HTR-8/SVneo (cell line): ENCODE measurements at places on chromosomes 13 and 19.

GRCh38 chr13:76758257-76758656, 127.9 kb downstream of the KCTD12 start:
- no peak for DNase-seq

DNA sequence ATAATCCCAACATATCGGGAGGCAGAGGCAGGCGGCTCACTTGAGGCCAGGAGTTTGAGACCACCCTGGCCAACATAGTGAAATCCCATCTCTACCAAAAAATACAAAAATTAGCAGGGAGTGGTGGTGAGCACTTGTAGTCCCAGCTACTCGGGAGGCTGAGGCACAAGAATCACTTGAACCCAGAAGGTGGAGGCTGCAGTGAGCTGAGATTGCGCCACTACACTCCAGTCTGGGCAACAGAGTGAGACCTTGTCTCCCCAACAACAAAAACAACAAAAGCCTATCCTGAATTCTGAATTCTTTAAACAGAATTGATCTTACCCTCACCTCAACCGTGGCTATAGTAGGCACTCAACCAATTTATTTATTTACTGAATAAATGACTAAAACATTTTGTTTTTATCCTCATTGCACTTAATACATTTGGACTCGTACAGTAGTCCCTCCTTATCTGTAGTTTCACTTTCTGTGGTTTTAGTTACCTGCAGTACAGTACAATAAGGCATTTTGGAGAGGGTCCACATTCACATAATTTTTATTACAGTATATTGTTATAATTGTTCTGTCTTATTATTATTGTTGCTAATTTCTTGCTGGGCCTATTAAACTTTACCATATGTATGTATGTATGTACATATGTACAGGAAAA, 98.8 kb downstream of the TBC1D4 start:
- no peak for DNase-seq

DNA sequence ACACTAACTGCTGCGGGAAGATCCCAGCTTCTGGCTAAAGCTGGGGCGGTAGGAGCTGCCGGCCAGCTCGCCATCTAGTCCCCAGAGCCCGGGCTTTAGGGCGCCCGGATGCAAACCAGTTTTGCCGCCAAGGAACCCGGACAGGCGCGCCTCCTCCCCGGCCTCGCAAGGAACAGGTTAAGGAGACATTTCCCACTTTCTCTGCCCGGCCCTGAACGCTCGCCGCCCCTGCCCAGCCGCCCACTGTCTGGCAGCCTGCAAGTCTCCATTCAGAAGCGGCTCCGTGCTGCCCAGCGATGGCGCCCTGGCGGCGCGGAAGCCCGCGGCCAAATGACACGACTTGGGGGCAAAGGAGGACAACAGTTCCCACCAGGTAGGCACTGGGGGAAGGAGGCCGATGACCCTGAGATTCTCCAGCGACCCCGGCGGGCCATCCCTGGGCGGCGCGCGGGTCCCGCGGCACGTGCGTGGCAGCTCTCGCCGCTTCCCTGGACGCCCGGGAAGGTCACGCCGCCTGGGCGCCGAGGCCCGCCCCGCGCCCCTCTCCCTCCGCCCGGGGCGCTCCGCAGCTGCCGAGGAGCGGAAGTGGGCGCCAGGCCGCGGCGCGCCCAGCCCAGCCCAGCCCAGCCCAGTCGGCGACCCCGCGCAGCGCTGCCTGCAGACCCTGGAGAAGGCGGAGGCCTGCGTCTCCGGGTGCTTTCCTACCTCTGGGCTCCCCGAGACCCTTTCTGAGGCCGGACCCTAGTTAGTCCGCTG, 42.2 kb upstream of the HNRNPA1L2 start:
- no peak for DNase-seq

DNA sequence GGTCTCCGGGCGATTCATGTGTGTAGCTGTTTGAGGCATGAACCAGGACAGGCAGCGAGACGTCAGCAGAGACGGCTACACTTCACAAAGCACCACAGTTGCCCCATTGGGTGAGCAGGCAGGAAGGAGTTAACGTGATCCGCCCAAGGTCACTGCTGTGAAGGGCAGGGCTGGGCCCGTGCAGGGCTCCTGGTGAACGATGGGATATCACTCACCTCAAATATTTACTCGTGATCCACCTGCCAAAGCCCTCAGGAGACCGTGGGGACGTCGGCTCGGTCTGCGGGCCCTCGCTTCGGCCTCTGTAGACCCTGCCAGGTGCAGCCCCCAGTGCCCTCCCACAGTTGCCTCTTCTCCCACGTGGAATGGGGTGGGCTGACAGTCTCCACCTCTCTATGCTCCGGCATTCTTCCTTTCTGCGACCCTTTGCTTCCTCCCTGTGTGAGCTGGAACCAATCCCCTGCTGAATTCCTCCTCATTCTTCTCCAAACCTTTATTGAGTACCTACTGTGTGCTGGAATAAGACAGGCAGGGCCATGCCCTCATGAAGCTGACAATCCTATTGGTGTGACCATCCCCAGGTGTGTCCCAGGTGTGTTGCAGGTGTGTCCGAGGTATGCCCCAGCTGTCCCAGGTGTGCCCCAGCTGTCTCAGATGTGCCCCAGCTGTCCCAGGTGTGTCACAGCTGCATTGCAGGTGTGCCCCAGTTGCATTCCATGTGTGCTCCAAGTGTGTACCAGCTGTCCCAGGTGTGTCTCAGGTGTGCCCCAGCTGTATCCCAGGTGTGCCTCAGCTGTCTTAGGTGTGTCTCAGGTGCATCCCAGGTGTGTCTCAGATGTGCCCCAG, 2.0 kb upstream of the GRK1 start:
- no peak for DNase-seq

GRCh38 chr13:72221276-72221962, 354.4 kb upstream of the DACH1 start:
- peak; percentile 1 for DNase-seq

DNA sequence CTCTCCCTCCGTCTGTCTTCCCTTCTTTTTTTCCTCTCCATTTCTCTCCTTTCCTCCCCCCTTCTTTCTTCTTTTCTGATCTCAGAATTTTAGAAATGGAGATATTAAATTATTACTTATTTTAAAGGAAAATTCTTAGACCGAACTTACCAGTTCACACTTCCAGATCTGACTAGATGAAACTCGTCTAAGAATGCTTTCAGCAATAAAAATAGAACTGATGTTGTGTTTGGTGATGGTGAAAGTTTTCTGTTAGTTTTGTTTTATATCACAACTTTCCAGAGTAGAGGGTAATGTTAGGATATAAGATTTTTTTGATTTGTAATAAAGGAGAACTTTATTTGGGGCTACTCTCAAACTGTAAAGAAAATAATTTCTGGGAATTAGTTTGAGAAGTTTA, 29.9 kb downstream of the UCHL3 start:
- DNase-seq = no peak

GRCh38 chr13:106527445-106527801, 8.0 kb downstream of the EFNB2 start:
- DNase-seq = no peak

DNA sequence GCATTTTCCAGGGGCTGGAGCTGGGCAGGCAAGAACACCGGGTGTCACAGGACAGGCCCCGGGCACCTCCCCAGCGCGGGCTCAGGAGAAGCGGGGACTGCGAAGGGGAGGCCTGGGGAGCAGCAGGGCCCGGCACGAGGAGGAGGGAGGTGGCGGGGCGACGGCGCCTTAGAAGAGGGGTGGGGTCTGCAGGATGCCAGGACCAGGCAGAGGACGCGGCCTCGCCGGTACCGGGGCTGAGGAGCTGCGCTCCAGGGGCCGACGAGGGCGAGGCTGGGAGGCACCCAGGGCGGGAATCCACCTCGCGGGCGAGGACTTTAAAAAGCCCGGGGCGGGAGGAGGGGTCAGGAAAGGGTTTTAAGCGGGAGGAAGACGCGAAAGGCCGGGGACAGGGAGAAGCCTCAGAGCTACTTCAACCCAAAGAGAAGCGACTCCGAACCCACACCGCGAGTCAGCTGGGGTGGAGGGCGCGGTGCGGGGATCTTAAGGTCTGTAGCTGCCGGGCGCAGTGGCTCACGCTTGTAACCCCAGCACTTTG, 665 bp downstream of the ZNF347 start:
- DNase-seq = no peak

- peak; percentile 2 for DNase-seq
Observed at GRCh38 chr13:78160793-78161192, 242.2 kb upstream of the EDNRB start.

GRCh38 chr13:29593605-29594297, 1.7 kb downstream of the SLC7A1 start:
- no peak for DNase-seq

GRCh38 chr13:25319771-25320170, 18.3 kb downstream of the NUP58 start:
- DNase-seq = no peak

GRCh38 chr13:63305641-63306133, 1890.0 kb upstream of the PCDH20 start:
- DNase-seq = no peak

GRCh38 chr19:49570138-49570856, 10.1 kb downstream of the NOSIP start:
- DNase-seq = peak; percentile 84

DNA sequence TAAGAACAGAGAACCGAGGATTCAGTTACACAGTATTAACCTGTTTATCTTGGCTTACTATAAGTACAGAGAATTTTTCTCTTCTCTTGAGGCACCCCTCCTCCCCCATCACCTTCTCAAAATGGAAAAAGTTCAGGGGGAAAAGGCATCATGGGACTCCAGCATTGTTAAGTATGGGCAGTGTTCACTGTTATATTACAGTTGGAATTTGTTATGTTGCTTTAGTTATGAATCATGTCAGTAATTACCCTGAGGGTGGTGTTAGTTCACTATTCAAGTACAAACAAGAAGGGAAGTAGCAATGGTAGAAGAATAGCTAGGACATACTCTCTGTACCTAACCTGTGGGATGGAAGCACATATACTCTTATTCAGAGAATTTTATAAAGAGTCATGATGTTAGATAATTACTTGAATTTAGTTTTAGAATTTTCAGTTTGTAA, 12.0 kb downstream of the LPAR6 start:
- peak; percentile 10 for DNase-seq

- peak; percentile 32 for DNase-seq
Observed at GRCh38 chr13:27406178-27406939, 18.1 kb upstream of the GTF3A start.

GRCh38 chr13:111926501-111927180, 140.3 kb upstream of the SOX1 start:
- DNase-seq = no peak

- DNase-seq = peak; percentile 93
Observed at GRCh38 chr19:38229585-38230073, 5.6 kb upstream of the DPF1 start.

DNA sequence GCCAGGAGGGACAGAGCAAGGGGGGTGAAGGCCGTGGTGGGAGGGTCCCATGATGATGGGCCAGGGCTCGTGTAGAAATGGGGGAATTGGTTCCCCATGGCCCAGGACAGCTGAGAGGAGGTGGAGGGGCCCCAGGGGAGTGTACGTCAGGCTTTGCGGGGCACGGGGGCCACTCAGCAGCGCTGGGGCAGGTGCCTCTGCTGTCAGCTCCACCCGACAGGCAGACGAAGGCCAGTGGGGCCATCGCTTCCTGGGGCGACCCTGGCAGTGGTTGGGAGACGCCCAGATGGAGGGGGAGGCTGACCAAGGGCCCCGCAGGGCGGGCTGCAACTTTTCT, 1.9 kb upstream of the TEKTIP1 start:
- DNase-seq = no peak

DNA sequence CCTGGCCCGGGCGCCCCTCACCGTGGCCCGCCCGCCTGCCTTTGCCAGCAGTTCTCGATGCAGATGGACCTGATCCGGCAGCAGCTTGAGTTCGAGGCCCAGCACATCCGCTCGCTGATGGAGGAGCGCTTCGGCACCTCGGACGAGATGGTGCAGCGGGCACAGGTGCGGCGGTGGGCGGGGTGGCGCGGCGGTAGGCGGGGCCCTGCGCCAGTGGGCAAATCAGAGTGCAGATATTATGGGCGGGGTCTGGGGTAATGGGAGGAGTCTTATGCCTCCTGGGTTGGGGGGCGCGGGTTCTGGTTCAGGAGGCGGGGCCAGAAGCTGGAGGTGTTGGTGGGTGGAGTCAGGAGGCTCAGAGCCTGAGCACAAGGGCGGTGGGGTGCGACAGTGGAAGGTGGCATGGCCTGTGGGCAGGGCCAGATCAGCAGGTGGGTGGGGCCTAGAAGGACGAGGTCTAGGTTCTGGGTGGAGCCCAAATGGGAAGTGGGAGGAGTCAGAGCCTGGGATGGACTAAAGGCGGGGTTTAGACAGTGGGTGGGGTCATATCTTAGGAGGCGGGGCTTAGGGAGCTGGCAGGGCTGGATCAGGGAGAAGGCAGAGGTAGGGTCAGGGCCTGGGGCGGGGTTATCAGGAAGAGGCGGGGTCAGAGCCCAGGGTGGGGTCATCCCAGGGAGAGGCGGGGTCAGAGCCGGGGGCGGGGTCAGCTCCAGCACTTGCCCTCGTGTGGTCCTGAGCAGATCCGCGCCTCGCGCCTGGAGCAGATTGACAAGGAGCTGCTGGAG, 5.6 kb downstream of the APC2 start:
- no peak for DNase-seq

- no peak for DNase-seq
Observed at GRCh38 chr19:45290381-45290931, 32.2 kb downstream of the CKM start.

GRCh38 chr19:18205200-18205892, 1.5 kb upstream of the RAB3A start:
- peak; percentile 60 for DNase-seq

DNA sequence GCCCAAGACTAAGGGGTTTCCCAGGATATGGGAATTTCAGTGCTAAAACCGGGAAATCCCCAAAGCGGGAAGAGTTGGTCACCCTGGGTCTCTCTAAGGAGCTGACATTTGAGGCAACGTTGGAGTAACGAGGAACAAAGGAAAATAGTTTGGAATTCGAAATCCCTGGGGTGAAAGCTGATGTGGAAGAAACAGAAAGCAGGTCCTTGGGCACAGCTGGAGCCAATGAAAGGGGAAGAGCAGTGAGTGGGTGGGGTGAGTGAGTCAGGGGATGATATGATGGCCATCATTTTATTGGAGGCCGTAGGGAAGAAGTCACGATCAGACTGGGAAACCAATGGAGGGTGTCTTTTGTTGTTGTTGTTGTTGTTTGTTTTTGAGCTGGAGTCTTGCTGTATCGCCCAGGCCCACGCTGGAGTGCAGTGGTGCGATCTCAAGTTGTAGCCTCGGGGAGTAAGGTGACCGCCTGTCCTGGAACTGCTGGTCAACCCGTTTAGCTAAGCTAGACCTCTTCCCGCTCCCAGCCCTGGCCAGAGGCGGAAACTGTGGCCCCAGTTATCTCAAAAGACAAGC, 3.4 kb upstream of the RFX2 start:
- DNase-seq = no peak

- no peak for DNase-seq
Observed at GRCh38 chr13:102227741-102228140, 174.1 kb downstream of the FGF14 start.

DNA sequence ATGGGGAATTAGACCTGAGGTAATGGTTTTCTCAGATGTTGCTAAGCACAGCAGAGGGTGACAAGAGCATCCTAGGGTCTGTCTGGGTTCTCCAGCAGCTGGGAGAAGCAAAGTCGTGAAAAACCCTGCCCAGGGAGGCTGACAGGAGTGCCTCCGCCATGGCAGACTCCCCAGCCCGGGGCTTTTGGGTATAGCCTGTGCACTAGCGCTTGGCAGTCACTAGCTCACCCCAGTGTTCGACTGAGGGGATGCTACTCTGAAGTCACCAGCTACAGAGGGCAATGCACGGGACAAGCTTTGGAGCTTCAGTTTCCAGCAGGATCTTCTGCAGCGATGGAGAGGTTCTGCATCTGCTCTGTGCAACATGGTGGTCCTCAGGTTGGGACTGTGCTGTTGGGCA, 87.5 kb downstream of the ING1 start:
- peak; percentile 38 for DNase-seq

- no peak for DNase-seq
Observed at GRCh38 chr13:93859716-93860115, 619.8 kb downstream of the DCT start.

- no peak for DNase-seq
Observed at GRCh38 chr19:18523841-18524240, 2.0 kb upstream of the ELL start.
